Right cardiac atrium (tissue), 5 donors: ENCODE measurements at places on chromosomes 4 and X. TPM values are rescaled to one million over a fixed set of nuclear protein-coding genes. Genes with fewer than 3 reads are reported as not detected.

The ARFIP1 gene
- 18.6 TPM for total RNA-seq

The HAND2 gene
- total RNA-seq, result 131 TPM

The XAGE1A gene
- total RNA-seq, result not detected

The USP17L30 gene
- not detected for total RNA-seq

The ASB12 gene
- 1.4 TPM for total RNA-seq

The PLP1 gene
- 33.0 TPM for total RNA-seq

The MRPS18C gene
- total RNA-seq, result 46.9 TPM

The ACOT9 gene
- total RNA-seq, result 50.2 TPM

The FMR1 gene
- total RNA-seq, result 36.2 TPM

The AFM gene
- total RNA-seq, result not detected

GRCh38 chr4:147351083-147351787 lies 129.7 kb upstream of the EDNRA start:
- no peak for DNase-seq

- DNase-seq, result no peak
Observed at GRCh38 chr4:183012879-183013729, 86.0 kb upstream of the WWC2 start.

- no peak for DNase-seq
Observed at GRCh38 chrX:21735768-21736127, 22.2 kb downstream of the SMPX start.

DNA sequence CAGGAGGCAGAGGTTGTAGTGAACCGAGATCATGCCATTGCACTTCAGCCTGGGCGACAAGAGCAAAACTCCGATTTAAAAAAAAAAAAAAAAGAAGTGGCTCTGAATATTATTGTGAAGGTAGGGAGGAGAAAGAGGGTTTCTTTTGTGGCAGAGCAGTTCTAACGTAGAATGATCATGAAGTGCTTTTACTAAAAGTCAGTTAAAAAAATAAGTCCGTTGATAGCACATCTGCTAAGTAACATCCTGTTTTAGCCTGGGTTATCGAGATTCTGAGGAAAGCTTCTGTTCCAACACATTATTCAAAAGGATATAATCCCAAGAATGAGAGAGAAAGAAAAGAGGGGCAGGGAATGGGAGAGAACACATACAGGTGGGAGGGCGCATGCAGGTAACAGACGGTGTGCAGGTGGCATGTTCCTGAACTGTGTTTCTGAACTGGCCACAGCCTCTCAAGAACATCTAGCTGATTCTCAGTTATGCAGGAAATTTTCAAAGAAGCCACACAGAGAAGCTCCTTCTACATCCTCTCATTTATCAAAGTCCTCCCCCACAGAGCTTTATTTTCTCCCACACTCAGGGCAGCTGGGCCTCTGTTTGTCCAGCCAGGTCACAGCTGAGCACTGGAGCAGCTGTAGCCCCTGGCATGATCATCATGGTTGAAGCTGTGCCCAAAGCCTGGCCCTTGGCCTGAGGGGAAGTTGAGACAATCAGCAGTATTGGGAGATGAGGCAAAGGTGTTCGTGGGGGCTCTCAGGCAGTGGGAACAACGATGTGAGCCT lies 342.3 kb downstream of the ZNF674 start:
- no peak for DNase-seq

DNA sequence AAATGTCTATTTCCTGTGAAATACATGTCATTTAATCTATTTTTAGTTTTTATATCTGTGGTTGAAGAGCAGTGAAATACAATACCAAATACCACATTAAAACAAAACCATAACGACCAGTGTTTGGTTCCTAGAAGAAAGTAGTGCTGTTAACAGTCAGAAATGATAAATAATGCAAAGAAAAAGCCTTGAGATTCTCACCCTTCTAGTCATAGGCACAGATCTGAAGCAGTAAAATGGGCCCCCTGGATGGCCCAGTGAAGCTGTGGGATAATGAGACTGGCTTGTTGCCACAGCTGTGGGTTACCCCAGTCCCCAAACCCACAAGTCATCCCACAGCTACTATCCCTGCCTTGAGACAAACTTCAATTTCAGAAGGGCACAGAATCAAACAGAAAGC lies 137.3 kb upstream of the RPL34 start:
- DNase-seq, result no peak

DNA sequence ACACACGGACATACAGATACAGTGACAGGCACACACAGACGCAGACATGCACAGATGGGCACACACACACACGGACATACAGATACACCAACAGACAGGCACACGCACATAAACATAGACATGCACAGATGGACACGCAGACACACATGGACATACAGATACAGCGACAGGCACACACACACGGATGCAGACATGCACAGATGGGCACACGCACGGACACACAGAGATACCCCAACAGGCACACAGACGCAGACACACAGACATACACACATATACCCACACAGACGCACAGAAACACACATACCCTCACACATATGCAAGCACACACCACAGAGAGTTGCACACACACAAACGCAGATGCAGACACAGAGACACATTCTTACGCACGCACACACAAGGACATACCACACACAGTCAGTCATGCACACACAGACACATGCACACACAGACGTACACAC lies 24.4 kb upstream of the SLC25A6 start:
- DNase-seq, result no peak

DNA sequence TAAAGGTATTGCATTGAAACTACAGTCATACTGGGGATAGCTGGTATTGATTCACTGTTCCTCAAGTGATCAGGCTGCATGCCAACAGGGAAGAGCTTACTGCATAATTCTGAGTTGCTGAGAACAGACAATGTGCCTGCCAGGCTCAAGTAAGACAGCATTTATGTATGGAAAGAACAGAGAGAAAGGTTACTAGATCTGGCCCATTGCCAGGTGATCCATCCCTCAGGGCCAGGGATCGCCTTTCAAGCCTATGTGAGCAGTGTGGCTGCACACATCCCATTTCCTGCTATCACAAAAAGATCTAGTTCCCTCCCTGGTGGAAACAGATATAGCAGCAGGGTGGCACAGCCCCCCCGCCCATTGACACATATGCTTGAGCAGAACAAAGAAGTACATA lies 254.0 kb downstream of the TMA16 start:
- no peak for DNase-seq

GRCh38 chr4:119906277-119906676 lies 160.4 kb downstream of the MAD2L1 start:
- DNase-seq, result no peak

GRCh38 chr4:22170353-22170752 lies 221.8 kb upstream of the KCNIP4 start:
- DNase-seq, result no peak

- DNase-seq, result no peak
Observed at GRCh38 chr4:66032571-66032970, 362.3 kb upstream of the EPHA5 start.

DNA sequence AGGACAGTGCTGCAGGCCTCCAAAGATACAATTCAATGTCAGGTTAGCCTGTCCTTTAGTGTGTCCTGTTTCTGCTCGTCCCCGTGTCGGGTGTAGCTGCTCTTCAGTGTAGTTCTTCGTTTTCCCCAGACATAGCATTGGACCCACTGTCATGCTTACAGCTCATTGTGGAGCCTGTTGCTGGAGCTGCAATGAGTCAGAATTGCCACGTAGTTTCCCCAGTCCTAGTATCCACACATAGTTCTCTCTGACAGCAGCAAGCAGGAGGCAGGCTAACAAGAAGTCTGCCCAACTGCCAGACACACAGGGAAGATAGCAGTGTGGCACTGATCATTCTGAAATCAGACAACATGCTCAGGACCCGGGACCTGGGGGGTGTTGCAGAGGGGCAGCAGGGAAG lies 49.2 kb downstream of the MOSPD2 start:
- DNase-seq, result no peak

GRCh38 chr4:136505020-136505419 lies 1027.3 kb downstream of the PCDH18 start:
- DNase-seq, result no peak

DNA sequence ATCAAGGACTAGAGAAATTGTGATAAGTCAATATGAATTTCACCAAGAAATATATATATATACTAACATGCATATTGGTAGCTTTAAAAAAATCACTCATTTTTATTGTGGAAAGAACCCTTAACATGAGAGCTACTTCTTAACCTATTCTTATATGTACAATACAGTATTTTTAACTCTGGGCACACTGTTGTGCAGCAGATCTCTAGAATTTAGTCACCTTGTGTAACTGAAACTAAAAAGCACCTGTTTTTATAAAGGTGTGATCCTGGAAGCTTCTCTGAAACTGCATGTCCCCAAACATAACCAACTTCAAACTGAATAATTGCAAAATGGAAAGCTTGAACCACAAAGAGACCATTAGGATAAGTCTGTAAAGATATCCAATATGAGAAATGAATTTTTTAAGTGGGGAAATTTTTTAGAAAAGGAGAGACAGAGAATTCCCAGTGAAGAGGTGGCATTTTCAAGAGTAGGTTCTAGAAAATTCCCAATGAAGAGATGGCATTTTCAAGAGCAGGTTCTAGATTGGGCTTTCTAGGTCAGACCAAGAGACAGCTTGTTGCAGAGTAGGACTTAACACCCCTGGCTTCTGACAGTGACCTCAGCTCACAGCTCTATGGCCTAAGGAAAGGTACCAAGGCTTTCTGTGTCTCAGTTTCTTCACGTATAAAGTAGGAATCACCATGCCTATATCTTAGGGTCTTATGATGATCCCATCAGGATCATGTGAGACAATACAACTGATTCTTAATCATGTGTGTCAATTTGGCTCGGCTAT lies 22.0 kb upstream of the PPARGC1A start:
- DNase-seq, result no peak

DNA sequence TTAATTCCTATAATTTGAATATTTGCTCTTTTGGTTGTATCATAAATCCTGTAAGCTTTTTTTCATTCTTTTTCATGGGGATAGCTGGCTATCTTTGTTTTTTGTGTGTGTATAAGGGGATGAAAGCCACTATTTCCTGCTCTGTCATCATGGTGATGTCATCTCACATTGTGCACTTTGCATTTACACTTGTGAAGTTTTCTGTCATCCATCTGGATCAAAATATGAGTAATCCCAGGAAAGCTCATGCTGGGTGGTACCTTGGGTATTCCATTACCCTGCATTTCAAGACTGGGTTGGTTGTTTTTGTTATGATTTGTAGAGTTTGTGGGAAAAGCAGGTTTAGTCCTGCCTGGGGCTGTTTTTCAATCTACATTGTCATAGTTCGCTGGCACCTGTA lies 367.3 kb downstream of the CHIC1 start:
- DNase-seq, result no peak

GRCh38 chrX:17547658-17548057 lies 172.7 kb downstream of the NHS start:
- no peak for DNase-seq

GRCh38 chr4:86393749-86394148 lies 33.9 kb upstream of the MAPK10 start:
- DNase-seq, result no peak

DNA sequence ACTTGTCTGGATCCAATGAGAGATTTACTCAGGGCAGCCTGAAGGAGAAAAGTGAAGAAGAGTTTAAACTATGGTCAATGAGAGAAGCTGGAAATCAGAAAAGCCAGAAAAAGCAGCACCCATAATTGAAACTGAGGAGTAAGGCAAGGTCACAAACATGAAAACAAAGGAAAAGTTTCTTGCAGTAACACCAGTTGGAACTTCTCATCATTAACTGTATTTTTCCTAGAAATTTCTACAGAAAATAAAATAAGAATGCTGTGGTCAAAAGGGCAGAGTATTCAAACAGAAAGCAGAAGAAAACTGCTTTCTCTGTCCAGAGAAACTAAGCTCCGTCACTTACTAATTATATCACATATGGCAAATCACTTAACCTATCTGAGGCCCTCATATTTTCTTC lies 102.2 kb downstream of the OR13H1 start:
- no peak for DNase-seq

DNA sequence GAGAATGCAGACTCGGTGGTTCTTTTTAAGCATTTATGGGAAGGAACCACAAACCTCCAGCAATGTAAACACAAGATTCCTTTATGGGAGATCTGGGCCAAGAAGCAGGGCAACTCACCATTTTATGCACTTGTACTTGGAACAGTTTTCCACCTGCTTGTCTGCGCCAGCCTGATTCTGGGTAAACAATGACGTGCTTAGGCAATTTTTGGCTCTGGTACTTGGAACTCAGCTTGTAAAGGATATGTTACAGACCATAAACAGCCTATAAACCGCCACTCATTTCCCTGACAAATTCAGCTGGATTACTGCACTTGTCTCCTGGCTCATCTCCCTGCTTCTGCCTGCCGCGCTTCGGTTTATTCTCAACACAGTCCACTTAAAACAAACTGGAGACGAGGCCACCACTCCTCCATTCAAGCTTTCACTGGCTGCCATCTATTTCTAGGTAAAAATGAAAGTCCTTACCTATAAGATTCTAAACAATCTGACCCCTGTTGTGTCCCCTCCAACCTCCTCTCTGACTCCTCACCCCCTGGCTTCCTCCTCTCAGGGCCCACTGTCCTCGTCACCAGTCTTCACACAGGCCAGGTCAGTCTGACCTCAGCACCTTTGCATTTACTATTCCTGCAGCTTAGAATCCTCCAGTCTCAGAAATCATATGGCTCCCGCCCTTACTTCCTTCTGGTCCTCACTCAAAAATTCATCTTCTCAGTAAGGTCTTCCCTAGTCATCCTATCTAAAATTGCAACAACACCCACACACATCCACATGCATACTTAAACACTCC lies 205.9 kb upstream of the GALNT7 start:
- DNase-seq, result no peak

GRCh38 chr4:6568689-6569332 lies 6.2 kb upstream of the MAN2B2 start:
- DNase-seq, result peak; percentile 5

DNA sequence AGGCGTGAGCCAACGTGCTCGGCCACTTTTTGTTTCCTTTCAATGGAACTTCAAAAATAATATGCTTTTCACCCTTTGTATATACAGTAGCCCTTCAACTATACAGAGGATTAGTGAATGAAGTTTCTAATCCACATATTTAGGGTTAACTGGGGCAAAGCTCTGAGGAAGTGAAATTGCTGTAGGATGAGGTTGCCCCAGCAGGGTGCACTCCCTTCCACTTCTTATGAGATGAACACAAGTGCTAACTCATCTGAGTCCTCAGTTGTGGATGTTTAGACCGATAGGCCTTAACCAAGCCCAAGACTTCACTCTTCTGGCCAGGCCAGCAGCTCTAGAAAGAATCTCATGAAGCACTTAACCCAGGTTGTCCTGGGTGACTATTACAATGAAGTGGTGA lies 29.1 kb upstream of the CT55 start:
- DNase-seq, result no peak

DNA sequence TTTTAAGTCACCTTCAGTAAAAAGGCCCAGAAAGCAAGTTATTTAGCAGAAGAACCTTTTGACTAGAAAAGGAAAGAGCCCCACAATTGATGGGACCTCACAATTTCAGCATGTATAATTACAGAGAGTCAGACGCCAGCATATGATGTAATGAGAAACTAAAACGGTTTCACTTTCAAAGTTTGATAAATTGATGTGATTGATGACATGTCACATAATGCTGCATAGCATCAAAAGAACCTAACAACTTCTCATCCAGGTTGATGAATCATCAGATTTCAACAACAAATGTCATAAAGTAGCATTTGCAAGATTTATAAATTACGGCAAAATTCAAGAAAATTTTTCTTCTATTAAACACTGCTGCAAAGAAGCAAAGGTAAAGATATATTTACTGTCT lies 3.9 kb upstream of the GAR1 start:
- DNase-seq, result no peak
